SW 1271 (cell line): ENCODE measurements at places on chromosomes 2 and 18.

GRCh38 chr2:207528980-207529329, 807 bp upstream of the CREB1 start:
- no peak for DNase-seq

DNA sequence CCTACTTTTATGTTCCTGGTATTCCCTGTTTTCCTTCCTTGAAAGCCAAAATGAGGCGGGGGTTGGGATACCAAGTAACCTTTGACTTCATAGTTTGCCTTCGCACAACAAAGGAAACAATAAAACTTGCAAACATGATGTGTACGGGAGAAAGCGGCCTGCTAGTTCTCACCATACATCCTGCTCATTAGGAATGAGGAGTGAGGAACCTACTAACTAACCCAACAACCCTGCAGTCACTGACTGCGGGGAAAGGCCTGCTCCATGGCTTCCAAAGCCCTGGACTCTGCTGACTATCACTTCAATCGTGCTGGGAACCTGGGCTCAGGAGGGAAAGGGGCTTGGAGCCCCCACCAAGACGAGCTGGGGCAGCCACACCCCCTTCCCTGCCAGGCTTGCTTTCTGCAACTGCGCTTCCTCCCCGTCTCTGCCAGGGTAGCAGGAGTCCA, 24.2 kb downstream of the RPL31 start:
- no peak for DNase-seq

DNA sequence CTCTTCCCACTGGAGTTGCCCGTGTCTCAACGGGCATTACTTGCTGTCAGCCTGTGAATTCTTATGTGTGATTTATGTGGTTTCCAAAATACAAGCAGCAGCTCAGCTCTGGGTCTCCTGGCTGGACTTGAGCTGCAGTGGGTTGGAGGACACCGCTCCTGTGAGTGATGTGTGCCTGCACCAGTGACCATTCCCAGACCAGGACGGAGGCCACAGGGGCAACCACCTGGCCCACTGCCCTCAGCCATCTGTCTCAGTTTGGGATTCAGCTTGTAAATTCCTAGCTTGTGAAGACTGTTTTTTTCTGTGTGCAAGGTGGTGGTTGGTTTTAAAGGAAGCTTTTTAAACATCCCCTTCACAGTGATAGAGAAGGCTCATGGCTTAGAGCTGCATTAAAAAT, 261.0 kb downstream of the BCL2 start:
- no peak for DNase-seq

DNA sequence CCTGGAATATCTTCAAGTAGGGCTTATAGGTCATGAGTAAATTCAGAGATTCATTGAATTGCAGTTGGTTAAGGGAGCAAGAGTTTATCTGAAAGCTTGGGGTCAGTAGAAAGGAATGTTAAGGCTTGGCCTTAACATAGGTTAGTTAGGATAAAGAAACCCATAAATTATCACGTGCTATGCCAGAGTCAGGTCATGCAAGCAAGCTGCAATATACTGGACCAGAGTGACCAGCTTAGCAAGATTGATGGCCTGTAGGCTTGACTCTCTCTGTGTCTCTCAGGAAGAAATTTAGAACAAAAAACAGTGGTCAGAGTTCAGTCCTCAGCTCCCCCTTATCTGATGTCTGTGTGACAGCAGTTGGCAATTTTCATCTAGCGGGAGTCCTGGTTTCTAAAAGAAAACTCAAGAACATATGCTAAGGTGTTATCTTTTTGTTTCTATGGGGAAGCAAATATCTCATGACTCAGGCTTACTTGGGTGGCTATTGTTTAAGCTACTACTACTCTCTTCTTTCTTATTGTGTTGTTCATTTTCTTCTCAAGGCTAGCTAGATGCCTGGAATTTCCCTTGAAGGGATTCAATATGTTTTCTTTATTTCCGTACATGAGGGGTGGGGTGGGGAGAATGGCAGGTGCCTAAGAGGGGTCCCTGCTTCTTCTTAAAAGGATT, 28.7 kb upstream of the MARCO start:
- no peak for DNase-seq

DNA sequence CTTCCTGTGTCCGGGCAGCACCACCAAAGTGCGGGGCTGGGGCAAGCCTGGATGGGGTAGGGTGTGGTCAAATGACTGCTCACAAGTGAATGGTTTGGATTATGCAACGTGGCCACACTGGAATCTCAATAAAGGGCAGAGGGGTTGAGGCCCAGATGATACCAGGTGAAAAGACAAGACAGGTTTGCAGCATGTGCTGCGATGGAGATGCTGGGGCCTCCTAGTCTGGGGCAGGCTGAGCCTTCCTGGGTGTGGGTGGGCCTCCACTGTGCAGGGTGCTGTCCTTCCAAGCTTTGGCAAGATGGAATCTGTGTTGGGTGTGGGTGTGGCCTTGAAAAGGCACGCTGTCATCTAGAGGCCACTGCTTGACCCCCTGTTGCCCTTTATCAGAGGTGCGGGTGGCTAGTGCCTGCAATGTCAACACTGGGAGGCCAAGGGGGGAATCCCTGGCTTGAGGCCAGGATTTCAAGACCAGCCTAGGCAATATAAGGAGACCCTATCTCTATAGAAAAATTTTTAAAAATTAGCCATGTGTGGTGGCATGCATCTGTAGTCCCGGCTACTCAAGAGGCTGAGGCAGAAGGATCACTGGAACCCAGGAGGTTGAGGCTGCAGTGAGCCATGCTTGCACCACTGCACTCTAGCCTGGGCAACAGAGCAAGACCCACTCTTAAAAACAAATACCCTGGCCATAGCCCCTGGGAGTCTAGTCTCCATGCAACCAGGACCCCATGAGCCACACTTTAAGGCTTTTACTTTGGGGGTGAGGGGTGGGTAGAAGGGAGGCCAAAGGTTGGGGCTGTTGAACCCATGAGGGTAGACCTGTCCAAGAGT, 13.8 kb downstream of the RRM2 start:
- DNase-seq: no peak

- DNase-seq: no peak
Measured at GRCh38 chr2:9225806-9226205, 19.2 kb downstream of the ASAP2 start.

GRCh38 chr2:159968279-159968900, 94.0 kb downstream of the PLA2R1 start:
- DNase-seq: peak; percentile 32

DNA sequence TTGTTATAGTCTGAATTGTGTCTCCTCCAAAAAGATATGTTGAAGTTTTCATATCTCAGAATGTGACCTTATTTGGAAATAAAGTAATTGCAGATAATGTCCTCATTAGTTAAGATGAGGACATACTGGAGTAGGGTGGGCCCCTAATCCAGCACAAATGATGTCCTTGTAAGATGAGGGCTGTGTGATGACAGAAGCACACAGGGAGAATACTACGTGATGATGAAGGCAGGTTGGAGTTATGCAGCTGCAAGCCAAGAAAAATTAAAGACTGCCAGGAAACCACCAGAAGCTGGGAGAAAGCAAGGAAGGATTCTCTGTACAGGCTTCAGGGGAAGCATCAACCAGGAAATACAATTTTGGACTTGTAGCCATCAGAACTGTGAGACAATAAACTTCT, 58.3 kb upstream of the PNPT1 start:
- no peak for DNase-seq

- DNase-seq: no peak
Measured at GRCh38 chr18:11845654-11846053, 5.6 kb upstream of the CHMP1B start.

DNA sequence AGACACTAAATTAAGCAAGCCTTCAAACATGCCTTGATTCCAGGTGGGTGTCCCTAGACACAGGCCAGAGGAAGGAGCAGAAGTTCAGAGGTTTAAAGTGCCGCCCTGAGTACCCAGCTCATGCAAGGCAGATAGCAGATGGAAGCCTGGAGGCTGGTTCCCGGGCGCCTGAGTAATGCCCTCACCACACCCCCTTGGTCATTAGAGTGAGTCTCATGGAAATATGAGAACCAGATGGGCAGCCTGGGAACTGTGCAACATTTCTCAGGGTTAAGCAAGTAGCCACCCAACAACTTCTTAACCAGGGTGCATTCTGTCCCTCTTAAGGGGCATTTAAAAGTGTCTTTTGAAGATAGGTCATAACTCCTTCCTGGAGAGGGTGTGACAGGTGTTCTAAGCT, 44.1 kb downstream of the TGFA start:
- DNase-seq: no peak

DNA sequence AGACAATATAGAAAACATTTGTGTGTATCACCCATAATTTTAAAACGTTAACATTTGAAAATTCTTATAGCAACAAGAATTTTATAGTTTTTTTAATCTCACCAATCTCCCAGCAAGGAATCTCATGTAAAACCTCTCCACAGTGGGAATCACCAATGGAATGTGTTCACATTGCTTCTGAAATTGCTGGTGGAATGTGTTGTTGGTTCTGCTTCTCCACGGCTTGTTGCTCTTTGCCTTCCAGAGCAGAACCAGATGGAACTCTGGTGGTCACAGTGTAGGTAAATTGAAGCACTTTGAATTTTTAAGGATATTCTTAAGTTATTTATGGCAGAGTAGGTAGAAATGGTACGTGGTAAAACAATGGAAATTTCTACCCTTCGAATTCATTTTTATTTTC, 35.1 kb downstream of the DCAF17 start:
- DNase-seq: no peak

DNA sequence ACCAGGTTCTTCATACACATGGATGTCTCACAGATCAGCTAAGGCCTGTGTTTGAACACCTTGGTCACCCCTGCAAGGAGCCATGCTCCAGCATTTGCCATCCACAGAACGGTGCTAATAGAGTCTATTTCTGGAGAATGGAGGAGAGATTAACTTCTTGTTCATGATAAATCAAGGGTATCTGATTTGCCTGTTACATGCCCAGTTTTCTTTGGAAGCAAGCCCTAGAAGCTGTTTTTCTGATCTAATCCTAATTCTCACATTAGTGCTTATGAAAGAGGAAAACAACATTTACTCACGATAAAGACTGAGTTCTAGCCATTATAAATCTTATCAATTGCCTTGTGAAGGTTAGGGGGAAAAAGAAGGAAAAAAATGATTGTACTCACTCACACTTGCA, 119.6 kb upstream of the DTNA start:
- DNase-seq: no peak

DNA sequence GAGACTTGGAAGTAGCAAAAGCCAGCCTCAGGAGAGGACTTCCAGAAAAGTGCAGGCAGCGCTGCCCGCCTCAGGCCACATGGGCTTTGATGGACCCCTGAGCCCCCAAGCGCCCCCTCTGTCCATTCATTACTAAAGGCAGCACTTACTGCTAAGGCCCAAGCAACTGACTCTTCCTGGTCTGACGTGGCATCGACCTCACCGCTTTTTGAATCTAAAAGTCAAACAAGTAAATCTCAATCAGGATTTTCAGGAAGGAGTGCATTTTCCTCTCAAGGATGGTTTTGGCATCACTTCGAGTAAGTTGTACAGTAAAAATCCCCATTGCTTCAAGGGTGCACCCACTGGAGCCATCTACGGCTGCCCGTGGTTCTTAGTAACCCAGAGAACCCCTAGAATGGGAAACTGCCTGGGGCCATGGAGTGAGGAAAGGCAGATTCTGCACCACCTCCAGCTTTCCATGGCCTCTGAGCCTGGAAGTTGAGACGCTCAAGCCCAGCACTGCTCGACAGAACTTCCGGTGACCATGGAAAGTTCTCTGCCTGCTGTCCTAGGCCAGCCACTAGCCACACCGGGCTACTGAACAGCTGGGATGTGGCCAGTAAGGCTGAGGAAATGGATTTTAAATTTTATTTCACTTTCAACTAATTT, 7.0 kb downstream of the HJURP start:
- DNase-seq: no peak

GRCh38 chr2:134365356-134365755, 111.5 kb downstream of the MGAT5 start:
- DNase-seq: no peak

DNA sequence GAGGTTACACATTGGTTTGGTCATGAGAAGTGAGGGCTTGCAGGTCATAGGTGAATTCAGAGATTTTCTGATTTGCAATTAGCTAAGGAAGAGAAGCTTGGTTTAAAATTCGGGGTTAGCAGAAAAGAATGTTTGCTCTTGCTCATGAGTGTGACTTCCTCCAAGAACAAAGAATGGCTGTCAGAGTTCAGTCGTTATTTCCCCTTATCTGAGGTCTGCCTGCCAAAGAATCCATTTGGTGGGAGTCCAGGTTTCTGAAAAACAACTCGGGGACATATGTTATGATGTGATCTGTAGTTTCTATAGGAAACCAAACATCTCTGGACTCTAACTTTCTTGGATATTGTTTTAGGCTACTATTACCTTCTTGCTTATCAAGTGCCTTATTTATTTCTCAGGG, 3.2 kb upstream of the UGT1A6 start:
- DNase-seq: no peak

DNA sequence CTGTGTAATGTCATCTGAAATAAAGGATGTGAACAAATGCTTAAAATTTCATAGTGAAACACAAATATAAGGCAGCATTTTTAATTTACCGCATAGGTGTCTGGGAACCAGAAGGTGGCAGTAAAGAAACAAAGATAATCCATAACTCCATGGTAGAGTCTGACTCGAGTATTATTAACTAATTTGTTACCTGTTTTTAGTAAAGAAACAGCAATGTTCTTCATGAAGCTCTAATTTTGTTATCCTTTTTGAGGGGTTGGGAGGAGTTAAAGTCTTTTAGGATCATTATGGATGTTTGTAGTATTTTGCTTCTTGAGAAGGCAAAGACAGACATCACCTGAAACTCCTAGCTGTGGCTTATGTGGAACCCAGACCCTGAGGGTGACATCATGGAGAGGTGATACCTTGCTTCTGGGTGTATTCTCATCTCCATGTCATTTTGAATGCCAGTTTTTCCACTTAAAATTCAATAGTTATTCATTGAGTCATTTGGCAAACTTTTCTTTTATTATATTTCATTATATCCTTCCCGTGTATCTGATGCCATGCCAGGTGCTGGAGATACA, 286.2 kb upstream of the EPAS1 start:
- peak; percentile 74 for DNase-seq

DNA sequence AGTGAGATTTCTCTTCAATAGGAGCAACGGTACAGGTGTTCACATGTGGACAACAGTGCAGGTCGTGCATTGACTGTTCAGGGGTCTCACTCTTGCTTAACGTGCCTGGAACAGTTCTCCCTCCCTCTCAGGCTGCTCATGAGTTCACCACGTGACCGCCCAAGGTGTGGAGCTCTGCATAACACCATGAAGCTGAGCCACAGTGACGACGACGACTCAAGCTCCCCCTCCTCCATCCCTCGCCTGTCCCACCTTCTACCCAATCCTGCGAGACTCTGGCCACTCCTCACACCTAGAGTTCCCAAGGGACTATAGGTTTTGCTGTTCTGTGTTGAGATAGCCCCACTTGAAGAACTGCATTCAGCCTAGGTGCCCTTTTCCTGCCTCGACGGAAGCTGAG, 42.8 kb downstream of the STK25 start:
- DNase-seq: no peak

GRCh38 chr2:43111788-43112554, 114.4 kb downstream of the ZFP36L2 start:
- DNase-seq: no peak
